ENCODE measurements at places on chromosomes 6 and 20.

GRCh38 chr6:2108700-2109306 lies 136.6 kb downstream of the GMDS start:
- no peak for DNase-seq

GRCh38 chr6:144083172-144083571 lies 12.2 kb downstream of the SF3B5 start:
- DNase-seq, result no peak

DNA sequence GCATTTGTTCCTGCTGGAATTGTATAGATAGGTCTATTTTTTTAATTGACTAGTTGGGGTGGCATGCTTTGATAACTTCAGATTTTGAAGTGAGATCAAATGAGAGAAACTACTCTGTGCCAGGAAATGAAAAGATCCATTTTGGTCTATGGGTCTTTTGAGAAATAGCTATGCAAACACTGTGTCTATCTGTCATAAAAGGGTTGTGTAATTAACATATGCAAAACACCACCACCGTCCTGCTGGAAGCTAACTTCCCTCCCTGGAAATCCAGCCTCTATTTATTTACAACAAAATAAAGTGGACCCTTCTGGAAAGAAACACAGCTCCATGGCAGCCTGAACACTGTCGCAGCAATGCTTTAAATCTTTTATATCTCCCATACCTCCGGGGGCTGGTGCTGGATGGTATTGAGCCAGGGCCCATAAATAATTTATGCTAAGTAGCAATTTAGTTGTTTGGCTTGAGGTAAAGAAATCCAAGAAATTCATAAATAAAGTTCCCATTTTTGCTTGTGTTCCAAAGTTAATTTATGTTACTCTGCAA lies 244.2 kb upstream of the POU3F2 start:
- no peak for DNase-seq

DNA sequence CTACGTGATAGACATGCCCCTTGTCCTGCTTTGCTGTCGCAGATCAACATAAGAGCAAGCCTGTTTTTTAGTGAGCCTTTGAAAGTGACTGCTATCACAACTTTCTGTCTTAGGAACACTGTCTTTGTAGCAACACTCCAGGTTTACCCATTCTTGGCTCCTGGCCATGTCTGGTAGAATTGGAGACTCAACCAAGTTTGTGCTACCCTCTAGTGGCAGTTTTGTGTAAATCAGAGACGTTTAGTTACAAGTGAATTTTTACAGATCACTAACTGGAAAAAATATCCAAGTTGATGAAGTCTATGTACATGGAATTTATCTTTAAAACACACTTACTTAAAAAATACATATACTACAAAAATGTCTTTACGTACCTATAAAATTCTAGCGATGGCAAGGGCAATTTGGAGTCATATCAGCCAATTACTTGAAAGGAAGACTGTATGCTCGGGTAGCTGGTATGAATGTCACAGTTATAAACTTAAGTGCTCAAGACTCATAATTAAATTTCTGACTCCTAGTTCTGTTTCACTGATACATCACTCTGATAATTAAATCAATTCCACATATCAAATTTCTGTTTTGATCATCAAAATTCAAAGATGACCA lies 101.4 kb downstream of the ADGB start:
- DNase-seq, result peak; percentile 79

- DNase-seq, result no peak
These were observed 77.5 kb upstream of the LTV1 start for GRCh38 chr6:143765422-143766184.

- DNase-seq, result no peak
These were observed 56.7 kb downstream of the SLC22A23 start for GRCh38 chr6:3400162-3400561.

DNA sequence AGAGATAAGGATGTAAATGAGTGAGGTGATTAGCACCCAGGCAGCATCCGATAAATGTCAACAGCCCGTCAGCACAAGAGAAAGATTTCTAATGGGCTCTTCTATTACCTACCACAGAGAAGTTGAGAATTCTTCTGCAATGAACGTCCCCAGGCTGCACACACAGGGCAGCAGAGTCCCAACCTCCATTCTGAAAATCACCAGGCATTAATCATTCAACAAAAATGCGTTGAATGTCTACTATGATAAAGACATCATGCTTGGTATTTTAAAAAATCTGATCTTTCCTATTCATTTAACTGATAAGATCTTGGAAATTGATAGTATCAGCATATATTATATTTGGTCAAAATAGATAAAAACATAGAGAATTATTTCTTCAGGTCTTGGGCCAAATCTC lies 59.5 kb upstream of the VGLL2 start:
- no peak for DNase-seq

DNA sequence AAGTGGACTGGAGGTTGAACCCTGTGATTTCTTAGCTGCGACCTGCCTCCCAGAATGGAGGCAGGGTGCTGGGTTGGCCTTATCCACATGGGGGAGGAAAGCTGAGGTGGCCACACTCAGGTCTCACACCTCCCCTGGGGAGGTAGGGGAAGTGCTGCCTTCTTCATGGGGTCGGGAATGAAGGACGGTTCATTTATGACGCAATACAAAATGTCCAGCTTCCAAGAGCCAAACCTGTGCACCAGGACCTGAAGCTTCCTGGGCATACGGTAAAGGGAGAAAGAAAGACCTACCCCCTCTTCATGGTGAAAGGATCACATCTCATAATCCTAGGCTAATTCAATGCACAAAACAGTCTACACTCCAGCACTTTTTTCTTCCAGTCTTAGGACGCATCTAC lies 150.6 kb upstream of the CDYL start:
- DNase-seq, result no peak

DNA sequence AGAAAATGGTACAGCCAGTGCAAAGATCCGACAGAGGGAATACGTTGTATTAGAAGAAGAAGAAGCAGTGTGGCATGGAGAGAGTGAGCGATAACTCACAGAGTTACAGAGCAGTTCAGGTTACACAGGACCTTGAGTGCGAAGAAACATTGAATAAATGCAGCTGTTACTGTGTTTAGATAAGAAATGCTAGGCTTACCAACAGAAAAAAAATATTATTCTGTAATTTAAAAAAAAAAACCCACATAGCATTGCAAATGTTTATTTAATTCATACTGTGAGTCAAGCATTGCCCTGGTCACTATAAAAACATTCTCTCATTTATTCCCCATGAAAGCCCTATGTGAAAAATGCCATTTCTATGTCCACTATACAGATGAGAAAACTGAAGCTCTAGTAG lies 373.4 kb upstream of the EPHA7 start:
- peak; percentile 75 for DNase-seq

GRCh38 chr20:41225091-41225490 lies 87.7 kb downstream of the PLCG1 start:
- no peak for DNase-seq

DNA sequence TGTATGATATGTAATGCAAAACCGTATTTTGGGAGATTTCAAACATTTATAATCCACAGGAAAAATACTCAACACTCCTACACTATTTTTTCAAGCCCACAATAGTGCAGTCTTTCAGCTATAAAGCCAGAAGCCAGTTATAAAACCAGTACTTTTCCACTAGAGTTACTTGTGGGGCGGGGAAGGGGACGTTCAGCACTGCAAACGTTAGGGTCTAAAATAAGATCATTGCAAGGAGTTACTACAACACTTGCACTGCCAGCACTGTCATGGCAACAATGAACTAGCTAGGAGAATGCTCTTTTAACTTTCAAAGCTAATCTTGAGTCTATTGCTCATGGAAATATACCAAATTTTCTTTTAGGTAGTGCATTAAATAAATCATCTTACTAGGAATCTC lies 14.7 kb downstream of the SESN1 start:
- no peak for DNase-seq

DNA sequence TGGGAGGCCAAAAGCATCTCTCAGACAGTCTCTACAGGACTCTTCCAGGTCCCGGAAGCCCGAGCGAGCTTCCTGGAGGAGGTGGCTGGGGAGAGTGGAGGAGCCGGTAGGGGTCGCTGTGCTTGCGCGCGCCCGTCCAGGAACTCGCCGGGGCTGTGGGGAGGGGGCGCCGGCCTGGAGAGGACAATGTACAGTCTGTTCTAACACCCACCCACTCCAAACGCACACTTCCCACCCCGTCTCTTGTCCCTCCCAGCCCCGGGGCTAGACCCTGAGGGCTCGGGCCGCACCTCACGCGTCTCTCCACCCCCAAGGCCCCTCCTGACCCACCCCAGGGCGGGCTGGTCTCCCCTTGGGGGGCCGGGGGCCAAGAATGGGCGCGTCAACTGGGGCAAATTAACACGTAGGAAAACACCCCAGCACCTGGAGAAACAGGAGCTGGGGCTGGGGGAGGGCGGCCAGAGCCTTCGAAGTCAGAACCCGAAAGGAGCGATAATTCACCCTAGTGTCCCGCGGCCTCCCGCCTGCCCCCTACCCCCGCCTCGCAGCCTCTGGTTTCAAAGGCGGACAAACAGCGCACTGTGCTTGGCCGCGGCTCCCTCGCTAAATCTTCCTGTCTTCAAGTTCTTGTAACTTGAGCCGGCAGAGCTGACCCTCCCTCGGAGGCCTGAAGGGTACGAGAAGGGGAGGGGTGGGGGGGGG lies 103.2 kb upstream of the FOXP4 start:
- no peak for DNase-seq

- no peak for DNase-seq
These were observed 912.1 kb downstream of the PHF3 start for GRCh38 chr6:64547594-64548268.

DNA sequence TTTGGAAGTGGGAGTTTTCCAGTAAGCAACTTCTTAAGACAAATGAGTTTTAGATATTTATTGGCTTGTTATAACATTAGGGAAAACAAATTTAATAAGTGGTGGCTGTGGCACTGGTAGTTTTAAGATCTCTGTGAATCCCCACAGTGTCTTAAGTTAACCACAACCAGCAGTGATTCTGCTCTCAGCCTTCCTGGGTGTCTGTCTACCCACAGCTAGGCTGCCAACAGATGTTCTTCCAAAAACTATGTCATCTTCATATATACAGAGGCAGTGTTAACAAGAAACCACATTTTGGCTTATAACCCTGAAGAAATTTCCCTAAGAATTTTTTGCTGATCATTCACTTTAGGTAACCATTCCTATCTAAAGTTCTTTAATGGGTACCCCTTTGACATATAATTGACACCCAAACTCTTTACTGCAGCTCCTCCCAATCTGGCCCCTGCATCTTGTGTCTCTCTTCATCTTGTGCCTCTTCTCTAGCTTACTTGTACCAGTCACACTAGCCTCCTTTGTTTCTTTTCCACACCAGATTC lies 52.7 kb downstream of the TOP1 start:
- peak; percentile 36 for DNase-seq

DNA sequence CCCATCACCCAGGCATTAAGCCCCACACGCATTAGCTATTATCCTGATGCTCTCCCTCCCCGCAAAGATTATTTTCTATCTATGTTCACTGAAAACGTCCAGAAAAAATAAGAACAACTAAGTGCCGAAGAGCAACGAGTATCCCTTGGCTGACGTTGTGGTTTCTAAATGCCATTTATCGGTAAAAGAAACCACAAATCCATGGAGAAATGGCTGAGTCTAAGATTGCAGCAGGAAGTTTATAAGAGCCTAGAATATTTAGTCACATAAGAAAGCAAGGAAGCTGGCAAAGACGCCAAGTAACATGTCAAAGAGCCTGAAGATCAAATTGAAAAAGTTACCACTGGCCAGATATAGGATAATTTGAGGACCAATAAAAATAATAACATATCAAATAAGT lies 18.1 kb upstream of the NOX3 start:
- no peak for DNase-seq

DNA sequence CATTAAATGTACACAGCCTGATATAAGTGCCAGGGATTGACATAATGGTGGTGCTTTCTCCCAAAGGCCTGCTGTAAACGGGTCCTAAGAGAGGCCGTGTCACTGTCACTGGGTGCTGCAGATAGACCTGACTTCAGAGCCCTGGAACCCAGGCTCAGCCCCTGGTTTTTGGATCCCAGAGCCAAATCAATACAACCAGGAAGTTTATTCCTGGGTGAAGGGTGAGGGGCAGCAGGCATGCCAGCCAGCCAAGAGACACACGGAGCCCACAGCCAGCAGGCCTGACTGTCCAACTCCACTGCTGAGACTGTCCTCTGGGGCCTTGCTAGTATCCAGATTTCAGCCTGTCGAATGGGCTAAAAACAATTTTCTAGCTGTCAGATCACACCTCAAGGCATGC lies 12.8 kb upstream of the ARMC12 start:
- no peak for DNase-seq

DNA sequence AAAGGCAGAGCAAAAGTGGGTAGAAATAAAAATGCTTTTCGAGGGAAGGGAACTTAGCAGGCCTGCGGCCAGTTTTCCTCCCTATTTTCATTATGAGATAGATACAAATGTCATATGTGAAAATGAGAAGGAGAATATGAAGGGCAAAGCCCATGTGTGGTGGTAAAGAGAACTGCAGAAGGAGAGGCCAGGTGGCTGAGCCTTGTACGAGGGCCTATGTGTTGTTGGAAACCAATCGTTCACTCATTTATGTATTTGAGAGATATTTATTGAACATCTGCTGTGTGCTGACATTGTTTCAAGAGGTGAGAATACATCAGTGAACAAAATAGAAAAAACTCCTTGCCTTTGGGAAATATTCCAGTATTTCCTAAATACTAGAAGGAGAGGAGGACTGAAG lies 147.7 kb downstream of the SH3BGRL2 start:
- no peak for DNase-seq

DNA sequence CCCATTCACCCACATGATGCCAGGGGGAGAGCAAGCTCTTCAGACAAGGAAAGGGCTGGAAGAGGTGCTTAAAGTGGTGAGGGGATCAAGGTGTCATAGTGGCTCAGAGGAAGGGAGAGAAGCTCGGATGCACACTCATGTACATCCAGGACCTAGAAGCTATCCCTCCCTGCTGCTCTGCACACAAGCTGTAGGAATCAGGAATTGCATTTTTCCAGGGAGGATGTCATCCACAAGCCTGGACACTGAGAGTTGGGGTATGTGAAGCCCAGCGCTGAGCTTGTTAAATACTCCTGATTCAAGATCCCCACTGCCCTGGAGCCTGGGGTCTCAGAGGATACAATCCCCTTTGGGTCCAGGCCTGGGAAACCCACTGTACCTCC lies 85.8 kb upstream of the CCDC167 start:
- no peak for DNase-seq

DNA sequence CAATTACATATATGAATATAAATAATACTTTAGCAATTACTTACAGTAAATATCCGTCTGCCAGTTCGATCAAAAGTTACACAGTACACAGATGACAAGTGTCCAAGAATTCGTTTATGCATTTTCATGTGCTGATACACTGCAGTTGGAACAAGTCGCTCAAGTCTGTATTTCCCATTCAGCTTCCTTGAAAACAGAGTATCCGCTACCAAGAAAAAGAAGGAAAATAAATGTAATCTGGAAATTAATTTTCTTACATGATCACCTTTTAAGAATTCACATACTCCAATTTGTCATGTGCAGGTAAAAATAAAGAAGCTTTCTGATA lies 35.3 kb downstream of the PHIP start:
- no peak for DNase-seq

DNA sequence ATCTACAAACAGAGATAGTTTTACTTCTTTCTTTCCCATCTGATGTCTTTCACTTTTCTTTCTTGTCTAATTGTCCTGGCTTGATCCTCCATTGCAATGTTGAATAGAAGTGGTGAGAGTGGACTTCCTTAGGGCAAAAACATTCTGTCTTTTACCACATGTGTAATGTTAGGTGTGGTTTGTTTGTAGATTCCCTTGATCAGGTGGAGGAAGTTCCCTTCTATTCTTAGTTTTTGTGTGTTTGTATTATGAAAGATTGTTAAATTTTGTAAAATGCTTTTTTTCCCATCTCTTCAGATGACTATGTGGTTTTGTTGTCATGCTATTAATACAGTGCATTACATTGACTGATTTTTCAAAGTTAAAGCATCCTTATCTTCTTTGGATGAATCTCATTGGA lies 41.6 kb upstream of the DUSP22 start:
- DNase-seq, result no peak

GRCh38 chr6:139296927-139297326 lies 5.1 kb upstream of the TXLNB start:
- peak; percentile 57 for DNase-seq
